GM12864 (cell line): ENCODE measurements at places on chromosomes 4 and X.

DNA sequence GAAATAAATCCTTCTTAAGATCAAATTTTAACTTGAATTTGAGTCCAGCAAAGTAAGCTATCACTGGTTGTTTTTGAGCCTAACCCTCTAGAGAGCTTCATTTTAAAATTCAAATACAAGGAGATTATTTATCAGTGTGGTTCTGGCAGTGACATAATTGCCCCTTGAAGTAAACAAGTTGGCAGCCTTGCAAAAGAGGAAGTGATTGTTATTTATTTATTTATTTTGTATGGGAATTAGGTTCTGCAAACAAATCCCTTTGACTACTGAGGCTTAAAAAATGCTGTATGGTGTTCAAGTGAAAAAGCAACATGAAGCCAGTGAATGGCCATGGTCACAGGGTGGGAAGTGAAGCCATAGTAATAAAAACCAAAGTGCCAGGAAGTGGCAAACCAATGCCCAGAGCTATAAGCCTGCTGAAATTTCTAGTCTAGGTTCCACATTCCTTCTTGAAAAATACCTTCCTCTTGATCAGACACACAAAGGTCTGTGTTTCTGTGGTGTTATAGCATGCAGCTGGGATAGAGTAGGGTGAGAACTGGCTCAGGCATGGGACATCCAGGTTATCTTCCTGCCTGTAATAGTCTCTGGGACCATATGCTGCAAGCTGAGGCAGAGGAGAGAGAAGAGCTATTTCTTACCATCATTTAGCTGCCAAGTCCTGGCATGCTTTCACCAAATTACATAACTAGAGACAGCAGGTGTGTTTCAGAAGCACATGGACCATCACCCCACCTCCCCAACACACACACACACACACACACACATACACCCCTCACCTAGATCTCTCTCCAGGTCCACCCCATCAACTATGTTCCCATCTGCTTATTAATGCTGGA lies 47.1 kb upstream of the TSPAN7 start:
- DNase-seq, result no peak

DNA sequence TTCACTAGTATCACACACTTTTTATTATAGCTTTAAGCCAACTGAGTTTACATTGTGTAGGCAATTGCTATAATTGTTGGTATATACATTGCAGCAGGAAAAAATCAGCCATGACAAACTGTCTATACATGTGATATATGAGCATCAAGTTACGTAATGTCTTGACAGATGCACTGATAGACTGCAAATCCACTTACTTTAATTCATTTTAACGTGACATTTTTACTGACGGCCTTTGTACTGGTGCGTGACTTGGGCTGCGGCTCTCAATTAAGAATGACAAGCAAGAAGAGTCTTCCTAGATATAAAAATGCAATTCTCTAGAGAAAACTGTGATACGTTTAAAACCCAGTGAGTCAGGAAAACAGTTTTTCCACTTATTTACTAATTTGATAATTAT lies 143.8 kb downstream of the ACTRT1 start:
- no peak for DNase-seq

GRCh38 chr4:147735413-147736301 lies 3.8 kb downstream of the ARHGAP10 start:
- DNase-seq, result no peak

DNA sequence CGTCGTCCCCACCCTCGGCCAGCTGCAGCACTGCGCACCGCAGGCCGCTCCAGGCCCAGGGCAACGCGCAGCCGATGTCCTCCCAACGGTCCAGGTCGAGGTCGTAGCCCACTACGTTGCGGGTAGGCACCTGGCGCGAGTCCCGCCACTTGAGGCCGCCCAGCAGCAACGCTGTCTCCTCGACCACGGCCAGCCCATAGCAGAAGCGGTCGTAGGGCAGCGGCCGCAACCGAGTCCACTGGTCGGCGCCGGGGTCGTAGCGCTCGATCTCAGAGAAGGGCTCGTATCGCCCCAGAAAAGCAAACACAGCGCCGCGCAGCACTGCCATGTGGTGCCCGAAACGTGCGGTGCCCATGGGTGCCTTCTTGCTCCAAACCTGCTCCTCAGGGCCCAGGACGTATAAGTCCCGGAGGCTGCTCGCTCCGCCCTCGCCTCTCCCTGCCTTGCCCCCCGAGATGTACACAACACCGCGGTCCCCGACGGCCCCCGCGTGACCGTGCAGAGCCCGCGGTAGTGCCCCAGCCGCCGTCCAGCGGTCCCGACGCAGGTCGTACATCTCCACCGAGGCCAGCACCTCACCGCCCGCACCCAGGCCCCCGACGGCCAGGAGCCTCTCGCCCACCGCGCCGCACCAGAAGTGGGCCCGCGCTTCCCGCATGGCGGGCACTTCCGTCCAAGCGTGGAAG lies 2.1 kb downstream of the KLHL34 start:
- no peak for DNase-seq

DNA sequence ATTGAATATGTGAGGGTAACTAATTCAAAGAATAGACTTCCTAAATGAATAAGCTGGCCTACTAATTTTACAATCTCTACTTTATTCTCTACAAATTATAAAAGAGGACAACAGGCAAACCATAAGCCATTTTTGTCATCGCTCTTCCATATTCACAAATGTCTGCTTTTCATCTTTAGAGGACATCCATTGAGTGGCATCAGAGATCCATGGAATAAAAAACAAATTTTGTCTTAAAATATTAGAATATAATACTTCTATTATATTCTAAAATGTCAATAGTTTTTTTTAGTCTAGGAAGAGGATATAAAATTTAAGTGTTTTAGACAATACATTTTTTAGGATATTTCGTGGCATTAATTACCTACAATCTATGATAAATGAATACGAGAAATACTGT lies 300.9 kb upstream of the TACR3 start:
- no peak for DNase-seq

- no peak for DNase-seq
Measured at GRCh38 chrX:149129767-149130166, 375.3 kb downstream of the IDS start.

DNA sequence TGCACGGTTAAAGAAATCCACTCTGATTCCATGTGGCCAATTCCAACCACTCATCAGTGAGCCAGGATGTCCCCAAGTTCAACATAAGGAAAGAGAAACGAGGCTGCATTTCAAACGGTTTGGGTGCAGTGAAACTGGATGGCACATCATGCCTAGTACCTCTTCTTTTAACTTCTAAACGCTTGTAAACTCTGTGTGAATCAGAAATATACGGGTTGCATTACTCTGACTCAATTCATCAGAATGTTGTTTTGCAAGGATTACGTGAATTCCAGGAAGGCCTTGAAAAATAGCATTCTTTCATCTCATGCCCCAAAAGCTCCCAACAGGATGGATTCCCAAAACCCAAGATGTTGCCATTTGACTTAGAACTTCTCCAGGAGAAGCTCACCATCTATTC lies 270.4 kb downstream of the LDB2 start:
- DNase-seq, result no peak

DNA sequence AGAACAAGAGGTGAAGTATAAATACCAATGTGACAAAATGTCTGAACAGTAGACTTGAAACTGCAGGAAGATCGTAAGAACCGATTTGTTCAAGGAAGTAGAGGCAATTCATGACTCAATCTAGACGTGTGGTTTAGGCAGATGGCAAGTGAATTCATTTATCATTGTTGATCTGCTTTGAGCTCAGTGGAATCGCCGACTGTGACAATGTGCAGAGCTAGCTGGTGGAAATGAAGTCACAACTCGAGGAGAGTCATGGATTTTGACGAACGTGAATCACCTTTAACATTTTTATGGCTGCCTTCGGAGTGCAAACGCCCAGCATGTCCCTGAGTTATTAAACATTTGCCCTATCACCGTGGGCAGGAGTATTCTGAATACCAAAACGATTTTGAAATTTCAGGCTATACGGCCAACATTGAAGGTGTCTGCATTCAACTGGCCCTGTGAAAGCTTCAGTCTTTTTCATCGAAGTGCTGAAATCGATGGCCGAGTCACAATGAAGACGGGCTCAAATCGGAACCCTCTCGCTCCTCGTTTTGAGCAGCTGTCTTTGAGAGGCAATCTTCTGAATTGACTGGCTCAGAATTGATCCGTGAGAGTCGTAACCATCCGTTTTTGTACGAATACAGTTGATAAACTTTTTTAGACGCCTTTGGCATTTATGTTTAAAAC lies 689 bp upstream of the OGT start:
- DNase-seq, result no peak

GRCh38 chr4:137200322-137200721 lies 332.0 kb downstream of the PCDH18 start:
- no peak for DNase-seq

GRCh38 chrX:4805502-4805901 lies 1092.1 kb upstream of the PRKX start:
- DNase-seq, result no peak
